ENCODE measurements at places on chromosomes 1 and 21.

- no peak for ATAC-seq
Measured at GRCh38 chr1:111770916-111771315, 15.2 kb downstream of the DDX20 start.

- no peak for ATAC-seq
Measured at GRCh38 chr1:17118268-17118667, 983 bp downstream of the PADI2 start.

GRCh38 chr1:211196880-211197279 lies 62.3 kb upstream of the RCOR3 start:
- ATAC-seq, result no peak

DNA sequence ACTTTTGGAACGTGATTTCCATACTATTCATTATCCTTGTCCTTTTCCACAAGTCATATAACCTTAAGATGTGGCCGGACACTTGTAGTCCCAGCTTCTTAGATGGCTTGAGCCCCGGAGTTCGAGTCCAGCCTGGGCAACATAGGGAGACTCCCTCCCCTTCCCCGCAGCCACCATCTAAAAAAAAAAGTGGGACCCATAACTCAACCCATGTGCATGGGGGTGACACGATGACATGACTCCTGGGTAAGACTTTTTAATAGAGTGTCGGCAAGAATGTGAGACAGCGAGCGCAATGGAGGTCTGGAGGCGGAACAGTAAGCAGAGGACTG lies 25.7 kb downstream of the MIA3 start:
- ATAC-seq, result no peak

- ATAC-seq, result no peak
Measured at GRCh38 chr1:46484783-46485490, 4.7 kb upstream of the DMBX1 start.

DNA sequence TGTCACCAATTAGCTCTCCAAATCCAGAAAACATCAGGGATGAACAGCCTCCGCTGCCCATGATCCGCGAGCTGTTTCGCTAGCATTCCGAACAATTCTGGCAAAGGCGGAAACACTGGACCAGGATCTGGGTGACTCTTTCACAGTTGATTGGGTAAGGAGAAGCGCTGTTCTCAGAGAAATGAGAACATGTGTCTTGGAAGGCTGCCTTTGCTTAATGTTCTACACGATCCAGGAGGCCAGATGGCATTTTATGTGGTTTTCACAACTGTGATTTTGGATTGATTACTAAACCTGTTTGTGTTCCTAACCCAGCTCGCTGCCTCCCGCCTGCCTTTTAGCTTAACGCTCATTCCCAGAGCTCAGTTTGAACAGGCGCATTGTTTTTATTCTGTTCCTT lies 144.0 kb downstream of the KIF26B start:
- ATAC-seq, result no peak

Data from gastroesophageal sphincter (tissue), 4 donors.